Tibial artery (tissue), 4 donors: ENCODE measurements at places on chromosomes 1 and 21.

GRCh38 chr21:32172106-32172505 lies 106.7 kb downstream of the MIS18A start:
- DNase-seq, result no peak

GRCh38 chr1:50841791-50842387 lies 118.2 kb downstream of the FAF1 start:
- DNase-seq, result no peak

GRCh38 chr1:78547081-78547480 lies 56.3 kb downstream of the PTGFR start:
- DNase-seq, result no peak

DNA sequence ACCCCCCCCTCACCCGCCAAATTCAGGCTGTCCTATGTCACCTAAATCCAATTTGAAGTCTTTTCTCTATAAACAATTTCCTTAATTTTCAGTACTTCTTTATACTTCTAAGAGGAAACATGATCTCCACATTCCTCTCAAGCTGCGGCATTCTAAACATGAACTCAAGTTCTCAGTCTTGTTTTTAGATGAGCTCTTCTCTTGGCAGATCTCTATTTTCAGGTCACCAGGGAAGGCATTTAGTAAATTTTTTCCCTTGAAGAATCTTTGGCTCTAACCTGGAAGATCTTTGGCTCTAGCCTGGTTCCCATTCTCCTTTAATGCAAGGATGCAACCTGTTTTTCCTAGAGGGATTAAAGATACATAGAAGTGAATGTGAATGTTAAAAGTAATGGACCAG lies 193.4 kb downstream of the ATG4C start:
- no peak for DNase-seq
